ENCODE measurements at places on chromosomes 7 and 10.

DNA sequence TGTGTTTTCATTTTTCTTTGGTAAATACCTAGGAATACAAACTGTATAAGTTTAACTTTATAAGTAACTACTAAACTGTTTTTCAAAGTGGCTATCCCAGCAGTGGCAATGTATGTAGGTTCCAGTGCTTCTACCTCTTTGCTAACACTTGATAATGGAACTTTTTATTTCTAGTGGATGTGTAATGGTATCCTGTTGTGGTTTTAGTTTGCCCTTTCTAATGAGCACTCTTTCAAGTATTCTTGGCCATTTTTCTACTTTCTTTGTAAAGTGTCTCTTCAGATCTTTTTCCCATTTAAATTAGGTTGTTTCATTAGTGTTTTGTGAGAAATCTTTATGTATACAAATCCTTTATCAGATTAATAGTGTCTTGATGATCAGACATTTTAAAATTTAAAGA, 4.6 kb downstream of the KIF20B start:
- no peak for DNase-seq

DNA sequence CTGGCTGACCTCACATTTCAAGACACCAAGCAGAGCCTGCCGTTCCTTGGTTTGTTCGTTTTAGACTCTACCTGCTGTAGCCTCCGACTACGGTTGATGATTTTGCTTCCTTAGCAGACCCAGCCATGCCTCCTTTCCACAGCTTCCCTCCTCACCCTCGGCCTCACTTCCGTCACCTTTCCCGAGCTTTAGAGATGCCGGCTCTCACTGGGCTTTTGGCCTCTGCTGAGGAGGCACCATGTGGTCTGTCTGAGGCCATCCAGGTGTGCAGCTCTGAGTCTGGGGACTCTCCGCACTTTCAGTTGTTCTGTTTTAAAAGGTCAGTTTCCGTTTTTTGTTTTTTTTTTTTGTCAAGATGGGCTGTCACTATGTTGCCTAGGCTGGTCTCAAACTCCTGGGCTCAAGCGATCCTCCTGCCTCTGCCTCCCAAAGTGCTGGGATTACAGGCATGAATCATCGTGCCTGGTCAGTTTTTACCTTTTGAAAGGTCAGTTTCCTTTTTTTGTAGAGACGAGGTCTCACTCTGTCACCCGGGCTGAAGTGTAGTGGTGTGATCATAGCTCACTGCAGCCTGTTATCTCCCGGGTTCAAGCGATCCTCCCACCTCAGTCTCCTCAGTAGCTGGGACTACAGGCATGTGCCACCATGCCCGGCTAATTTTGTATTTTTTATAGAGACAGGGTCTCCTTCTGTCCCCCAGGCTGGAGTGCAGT, 11.7 kb downstream of the ORAI2 start:
- no peak for DNase-seq

DNA sequence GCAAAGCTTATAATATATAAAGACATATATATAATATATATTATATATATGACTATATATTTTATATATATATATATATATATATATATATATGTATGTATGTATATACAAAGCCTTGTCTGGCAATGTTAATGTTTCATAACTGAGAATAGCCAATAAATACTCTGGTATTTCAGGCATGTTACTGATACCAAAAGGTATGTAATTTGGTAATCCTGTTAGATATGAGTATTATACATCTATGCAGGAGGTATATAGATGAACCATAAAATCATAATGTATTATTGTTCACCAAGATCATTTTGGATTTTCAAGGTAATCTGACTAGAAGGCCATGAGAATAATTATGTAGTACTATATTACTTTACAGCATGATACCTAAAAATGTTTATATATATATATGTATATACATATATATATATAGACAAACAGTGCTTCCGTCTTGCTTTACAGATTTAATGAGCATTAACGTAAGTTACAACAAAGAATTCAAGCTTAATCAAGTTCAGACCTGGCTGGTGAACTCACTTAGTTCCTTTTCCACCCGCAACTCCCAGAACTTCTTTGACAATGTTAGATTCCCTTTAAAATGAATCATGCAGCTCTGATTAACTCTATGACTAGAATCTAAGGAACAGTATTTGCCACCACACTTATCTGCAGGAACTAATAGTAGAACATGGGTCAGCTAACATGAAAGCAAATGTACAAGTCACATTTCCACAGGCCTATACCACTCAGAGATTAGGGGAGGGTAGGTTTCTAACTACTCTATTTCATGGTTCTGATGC, 82.7 kb downstream of the SLC25A13 start:
- DNase-seq: no peak

DNA sequence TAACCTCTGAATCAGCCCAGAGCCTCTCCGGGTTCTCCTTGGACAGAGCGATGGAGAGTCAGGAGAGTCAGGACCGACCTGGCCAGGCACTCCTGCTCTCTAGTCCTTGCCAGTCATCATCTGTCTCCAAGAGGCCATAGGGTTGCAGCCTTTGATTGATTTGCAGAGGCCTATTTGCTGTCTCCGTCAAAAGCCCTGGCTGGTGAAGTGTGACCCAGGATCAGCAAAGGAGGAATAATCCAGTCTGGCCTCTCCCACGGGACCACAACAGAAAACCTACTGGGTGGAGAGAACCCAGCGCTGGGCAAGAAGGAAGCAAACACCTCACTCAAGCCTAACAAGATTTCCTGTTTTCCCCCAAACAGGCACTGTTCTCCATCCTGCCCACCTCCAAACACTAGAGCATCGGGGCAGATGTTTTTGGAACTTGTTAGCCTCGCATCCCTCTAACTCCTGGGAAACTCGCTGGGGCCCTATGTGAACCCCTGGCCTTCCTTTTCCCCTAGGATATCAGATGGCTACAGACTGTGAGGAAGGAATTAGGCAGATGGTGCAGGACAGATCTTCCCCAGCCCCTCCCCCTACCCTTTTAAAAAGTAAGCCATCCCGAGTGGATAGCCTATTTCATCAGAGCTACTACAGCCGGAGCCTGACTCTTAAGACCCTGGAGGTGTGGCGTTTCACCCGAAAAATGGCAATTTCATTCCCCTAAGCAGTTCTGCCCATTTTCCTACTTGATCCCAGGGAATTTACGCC, 54.3 kb downstream of the PODXL start:
- DNase-seq: no peak

DNA sequence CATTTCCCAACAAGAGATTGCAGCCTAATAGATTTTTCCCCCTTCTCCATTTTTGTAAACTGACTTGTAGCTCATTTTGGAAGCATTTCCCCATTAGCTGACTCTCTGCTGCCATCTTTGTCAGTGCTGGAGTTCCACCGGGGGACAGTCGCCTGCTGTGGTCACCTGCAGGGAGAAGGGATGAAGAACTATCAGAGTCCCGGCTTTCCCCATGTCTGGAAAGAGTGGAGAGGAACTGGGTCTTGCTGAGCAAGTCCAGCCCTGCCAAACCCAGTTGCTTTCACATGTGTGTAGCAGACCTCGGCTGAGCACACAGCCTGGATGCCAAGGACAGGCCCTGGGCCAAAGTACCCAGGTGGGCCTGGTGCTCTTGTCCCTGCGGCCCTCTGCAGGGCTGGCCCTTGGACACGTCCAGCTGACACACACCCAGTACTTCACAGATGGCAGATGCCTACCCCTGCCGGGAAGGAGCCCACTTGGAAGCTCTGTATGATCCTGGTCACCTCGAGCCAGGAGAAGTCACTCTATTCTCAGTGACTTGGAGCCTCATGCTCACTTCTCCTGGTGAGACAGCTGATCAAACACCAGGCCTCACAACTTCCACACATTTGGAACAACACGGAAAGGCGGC, 157.3 kb upstream of the NPVF start:
- peak; percentile 33 for DNase-seq

DNA sequence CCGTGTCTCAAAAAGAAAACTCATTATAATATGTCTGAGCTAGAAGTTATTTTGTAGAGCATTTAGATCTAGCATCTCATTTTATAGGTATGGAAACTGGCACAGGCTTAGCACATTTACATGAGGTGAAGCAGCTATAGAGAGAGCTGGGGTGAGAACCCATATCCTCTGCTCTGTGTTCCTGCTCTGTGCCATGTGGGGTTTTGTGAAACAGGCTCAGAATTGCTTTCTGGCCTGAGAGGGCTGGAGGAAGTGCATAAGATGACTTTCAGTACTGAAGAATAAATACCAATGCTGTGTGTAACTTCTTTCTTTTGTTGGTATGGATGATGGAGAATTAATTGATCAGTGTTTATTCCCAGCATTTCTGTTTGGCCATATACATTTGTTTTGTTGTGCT, 159.1 kb downstream of the LRRC4 start:
- DNase-seq: no peak

GRCh38 chr7:148327379-148327778, 263.2 kb upstream of the C7orf33 start:
- no peak for DNase-seq

DNA sequence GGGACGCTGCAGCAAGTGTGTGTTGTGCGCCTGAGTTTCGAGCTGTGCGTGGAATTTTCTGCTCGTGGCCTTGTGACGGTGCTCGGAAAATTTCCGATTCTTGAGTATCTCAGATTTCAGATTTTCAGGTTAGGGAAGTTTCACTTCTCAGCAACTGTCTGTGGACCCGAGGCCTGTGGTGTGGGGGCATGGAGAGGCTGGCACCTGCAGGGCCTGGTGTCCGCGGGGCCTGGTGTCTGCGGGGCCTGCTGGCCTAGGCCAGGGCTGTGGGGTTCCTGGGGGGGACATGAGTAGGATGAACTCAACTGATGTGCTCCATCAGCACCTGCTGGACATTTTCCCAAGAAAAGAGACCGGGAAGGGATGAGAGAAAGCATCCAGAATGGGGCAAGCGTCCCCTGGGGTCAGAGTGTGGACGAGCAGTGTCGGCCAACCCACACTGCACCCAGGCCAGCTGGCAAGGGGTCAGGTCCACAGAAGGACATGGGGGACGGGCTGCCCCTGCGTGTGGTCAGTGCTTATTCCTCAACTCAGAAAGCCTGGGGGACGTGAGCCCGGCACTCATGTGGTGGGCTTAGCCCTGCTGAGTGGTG, 31.3 kb upstream of the SHH start:
- no peak for DNase-seq

DNA sequence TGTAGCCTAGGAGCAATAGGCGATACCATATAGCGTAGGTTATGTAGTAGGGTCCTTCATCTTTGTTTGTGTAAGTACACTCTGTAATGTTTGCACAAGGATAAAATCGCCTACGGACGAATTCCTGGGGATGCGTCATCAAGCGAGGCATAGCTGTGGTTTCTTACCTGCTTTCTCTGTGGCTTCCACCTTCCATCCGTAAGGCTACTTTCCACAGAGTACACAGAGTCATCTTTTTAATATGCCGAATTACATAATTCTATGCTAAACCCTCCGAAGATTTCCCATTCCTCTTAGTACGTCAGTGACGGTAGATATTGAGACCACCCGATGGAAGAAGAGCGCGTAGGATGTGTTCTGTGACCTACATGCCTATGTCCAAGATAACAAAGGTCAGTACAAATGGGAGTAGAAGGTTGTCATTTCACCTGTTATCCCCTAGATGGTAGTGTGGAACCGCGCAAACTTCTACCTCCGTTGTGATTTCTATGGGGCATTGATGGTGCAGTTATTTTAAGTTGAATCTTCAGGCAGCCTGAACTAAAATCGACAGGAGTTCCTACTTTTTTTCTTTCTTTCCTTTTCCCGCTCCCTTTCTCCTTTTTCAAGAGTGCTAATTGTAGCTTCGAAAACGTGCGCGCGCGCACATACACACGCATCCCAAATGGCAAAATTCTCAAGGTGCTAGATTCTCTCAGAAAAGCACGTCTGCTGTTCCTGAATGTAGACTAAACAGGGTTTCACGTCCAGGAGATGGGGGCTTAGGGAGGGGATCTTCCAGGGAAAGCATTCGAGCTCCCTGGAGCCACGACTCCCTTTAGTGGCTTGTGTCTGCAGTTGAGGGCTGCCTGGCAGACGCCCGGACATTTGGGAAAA, 111.7 kb upstream of the MBL2 start:
- peak; percentile 73 for DNase-seq

DNA sequence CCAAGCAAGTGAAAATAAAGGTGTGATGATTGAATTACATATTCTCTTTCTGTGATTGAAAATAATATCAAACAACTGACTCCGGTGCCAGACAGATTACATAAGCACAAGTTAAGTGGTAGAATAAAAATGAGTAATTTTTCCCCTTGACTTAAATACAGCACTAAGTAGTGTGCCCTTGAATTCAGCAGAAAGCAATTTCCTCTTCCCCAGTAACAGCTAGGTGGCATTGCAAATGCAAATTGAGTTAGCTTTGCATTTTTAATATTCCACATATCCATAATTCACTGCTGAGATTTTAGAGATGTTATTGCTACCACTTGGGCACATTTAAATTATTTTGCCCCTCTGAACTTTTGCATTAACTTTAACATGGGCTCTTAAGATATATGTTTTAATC, 89.8 kb upstream of the NPVF start:
- peak; percentile 41 for DNase-seq

DNA sequence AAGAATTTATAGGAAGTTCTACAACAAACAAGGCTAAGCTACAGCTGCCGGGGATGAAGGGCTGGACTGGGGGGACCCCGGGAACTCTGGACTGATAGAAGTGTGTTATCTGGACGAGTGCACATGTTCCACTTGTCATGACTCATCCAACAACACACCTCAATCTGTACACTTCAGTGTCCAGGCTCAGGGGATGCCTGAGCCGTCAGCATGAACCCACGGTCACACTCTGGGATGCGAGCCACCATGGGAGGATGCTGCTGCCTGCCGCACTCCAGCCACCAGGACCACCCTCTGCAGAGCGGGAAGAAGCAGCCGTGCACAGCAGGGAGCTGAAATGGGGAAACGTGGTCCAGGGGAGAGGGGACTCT, 67.5 kb downstream of the MAD1L1 start:
- no peak for DNase-seq

DNA sequence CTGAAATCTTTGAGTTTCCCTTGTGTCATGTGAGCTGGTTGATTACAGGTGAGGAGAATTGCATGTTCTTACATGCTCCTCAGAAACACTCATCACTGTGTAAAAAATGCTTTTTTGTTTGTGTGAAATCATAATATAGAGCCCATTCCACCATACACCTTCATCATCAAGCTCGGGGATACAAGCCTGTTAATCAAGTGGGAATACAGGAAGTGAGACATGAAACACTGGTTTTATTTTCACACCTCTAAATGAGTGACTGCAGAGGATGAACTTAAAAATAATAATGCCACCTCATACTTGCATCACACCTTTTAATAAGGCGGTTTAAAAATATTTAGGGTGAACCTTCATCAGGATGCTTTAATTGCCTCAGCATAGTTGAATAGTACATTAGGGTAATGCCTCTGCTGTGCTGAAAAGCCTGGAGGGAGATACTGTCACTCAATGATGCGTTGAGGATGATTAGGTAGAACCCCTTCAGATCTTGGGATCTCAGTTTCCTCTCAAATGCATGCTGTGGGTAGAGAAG, 164.6 kb downstream of the AUTS2 start:
- DNase-seq: no peak

- no peak for DNase-seq
Observed at GRCh38 chr10:35043796-35044344, 46.3 kb downstream of the CUL2 start.

DNA sequence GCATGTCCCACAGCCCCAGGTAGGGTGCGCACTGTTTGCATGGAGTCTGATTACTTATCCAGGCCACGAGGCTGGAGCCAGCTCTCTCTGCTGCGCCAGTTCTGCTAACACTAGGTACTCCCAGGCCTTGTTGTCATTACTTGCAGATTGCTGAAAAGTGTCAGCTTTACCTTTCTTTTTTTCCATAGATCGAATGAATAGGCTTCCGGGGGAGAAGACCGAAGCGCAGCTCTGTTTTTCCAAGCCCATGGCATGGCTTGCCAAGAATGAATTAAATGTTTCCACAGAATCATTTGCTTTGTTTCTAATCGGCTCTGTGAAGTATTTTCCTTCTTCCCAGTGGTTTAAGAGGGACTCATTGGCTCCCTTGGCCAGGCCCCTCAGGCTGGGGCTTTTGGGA, 285.8 kb downstream of the BMPER start:
- peak; percentile 15 for DNase-seq

Measured in brain (organoid and tissue), 16 donors.